ENCODE measurements at places on chromosomes 2 and 18. TPM values are rescaled to one million over a fixed set of nuclear protein-coding genes. Genes with fewer than 3 reads are reported as not detected.

NIFK gene
- total RNA-seq = 105 TPM

PLEK gene
- 209 TPM for total RNA-seq

MYO7B gene
- not detected for total RNA-seq

SEMA4C gene
- total RNA-seq = 17.0 TPM

TMEM127 gene
- total RNA-seq = 49.4 TPM

ADCYAP1 gene
- not detected for total RNA-seq

GRHL1 gene
- total RNA-seq = 1.1 TPM

PROKR1 gene
- not detected for total RNA-seq

M1AP gene
- total RNA-seq = not detected

CRACDL gene
- total RNA-seq = 0.22 TPM

DNA sequence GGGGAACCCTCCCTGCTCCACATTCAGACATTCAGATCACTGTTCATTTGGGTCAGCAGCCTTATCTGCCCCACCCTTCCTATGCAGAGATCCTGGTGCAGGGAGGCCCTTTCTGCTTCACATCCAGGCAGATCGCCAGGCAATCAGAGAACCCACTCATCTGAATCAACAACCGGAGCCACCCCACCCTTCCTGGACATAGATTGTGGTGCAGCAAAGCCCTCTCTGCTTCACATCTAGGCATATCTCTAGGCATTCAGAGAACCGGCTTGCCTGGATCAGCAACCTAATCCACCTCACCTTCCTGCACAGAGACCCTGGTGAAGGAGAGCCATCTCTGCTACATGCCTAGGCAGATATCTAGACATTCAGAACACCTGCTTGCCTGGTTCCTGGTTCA, 184.5 kb upstream of the CNTNAP5 start:
- no peak for DNase-seq

GRCh38 chr2:20104900-20105545, 53.6 kb upstream of the LAPTM4A start:
- DNase-seq = no peak

- peak; percentile 85 for DNase-seq
Observed at GRCh38 chr18:80108739-80109675, at the start of gene ADNP2. TSS of gene ADNP2 (plus strand) at chr18:80109262. CDS start at chr18:80117543, 8,281 bp downstream.

GRCh38 chr2:10144771-10145518, 22.4 kb downstream of the RRM2 start:
- DNase-seq = no peak

DNA sequence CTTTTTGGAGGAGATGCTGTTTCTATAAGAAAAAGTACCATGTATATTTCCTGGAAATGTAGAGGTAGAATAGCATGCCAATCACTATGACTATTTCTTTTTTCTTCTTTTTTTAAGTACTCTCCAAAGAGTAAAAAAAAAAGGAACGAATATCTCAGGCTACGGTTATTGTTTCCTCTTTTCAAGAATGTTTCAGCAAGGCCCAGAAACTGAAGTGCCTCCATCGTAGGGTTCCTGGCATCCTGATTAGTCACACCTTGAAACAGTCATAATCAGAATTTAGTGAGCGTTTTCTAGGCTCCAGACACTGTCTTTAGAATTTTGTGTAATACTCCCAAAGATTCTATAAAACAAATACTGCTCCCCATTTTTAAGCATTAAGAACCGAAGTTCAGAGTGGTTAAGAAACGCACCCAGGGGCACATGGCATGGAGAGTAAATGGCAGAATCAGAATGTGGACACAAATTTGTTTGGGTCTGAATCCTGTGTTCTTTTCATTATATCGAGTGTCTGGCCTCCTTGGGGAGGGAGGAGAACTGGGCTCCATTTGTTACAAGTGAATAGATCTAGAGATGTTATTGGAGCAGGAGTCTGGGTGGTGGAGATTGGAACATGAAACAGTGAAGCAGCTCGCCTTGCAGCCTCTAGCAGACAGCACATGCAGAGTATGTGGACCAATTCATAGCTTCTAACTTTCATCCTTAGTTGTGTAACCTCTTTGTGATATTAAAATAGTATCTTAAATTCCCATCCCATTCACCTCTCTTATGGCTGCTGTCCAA, 26.7 kb downstream of the ZEB2 start:
- no peak for DNase-seq

DNA sequence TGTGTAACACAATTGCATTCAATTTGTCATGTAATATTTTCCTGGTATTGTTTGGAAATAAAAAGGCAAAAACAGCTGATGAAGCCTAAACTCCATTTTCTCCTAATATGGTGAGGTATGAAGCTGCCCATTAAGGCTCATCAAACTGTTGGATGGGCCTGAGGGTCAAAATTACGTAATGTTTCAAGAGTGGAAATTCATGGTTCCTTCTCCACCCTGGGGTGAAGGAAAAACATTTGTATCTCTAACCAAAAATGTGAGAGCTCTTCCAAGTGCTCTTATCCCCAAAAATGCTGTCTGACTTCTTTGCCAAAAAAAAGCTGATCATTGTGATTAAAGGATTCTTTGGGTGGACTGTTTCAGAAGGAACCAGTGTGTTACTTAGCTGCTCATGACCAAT, 91.8 kb downstream of the ARHGAP28 start:
- no peak for DNase-seq

GRCh38 chr2:128638341-128639119, 319.9 kb upstream of the HS6ST1 start:
- DNase-seq = no peak

- no peak for DNase-seq
Observed at GRCh38 chr2:237278568-237278967, 135.4 kb downstream of the COL6A3 start.

- DNase-seq = no peak
Observed at GRCh38 chr2:118857677-118858484, 10.4 kb upstream of the EN1 start.

DNA sequence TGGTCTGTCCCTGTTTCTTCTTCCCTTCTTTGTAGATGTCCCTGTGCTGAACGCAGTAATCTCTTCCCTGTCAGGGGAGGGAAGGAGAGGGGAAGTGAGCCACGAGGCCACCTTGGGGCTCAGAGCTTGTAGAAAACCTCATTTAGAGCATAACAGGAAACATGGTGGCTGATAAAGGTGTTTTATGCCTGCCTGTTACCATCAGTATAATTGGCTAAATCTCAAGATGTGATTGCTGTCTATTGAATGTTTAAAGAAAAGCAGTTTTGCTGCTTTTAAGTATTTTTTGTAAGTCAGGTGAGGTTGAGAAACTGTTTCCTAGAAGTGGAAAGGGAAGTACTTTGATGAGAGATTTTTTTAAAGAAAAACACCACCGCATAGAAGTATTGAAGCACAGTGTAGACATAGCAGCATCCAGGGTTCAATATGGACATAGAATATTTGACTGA, 59.7 kb upstream of the PDK1 start:
- no peak for DNase-seq

DNA sequence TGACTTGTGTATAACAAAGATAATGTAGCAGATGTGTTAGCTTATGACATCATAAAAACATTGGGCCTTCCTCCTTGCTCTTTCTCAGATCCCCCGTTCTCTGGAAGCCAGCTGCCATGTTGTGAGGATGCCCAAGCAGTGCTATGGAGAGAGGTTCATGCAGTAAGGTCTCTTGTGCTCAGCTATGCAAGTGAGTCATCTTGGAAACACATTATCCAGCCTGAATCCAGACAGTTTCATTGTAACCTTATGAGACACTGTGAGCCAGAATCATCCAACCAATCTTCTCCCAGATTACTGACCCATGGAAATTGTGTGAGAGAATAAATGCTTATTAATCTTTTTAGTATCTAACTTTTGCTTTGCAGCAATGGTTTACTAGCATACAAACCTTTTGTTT, 60.8 kb downstream of the ST6GAL2 start:
- DNase-seq = no peak

DNA sequence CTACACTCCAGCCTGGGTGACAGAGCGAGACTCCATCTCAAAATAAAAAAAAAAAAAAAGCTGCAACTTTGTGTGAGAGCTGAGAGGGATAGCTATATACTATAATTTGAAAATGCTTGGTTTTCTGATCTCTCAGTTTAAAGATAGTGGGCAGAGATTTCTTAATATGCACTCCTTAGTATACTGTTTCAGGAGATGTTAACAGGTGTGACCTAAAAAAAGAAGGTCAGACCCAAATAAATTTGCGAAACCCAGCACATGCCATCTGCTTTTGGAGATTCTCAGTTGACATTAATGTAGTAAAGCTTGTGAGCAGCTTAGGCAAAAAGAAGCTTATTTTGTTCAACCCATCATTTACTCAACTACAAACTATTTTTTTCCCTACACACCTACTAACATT, 37.4 kb downstream of the ZC3H6 start:
- DNase-seq = no peak

DNA sequence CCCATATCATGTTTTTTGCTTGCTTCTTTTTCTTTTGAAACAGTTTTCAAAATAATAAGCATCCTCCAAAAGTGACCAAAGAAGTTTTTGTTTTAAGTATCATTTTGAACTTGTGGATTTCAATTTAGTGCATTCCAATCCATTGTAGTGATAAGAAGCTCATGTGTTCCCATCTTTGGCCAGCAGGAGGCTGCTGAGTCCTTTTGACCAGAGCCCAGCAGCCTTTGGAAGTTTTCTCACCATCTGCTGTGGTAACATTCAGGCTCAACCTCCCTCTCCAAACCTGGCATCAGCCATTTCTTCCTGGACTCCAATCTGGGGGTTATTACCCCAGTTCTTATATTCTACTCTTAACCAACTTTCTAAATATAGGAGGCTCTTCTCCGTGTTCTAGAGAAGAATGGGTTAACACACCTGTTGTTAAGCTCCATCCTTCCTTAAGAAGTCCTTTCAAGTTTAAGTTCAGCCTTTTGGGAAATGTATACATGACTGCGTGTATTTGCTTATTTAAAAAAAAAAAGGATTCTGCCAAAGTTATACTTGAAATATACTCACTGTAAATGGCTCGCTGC, 39.0 kb upstream of the MAL start:
- no peak for DNase-seq

- no peak for DNase-seq
Observed at GRCh38 chr2:215504547-215504946, 68.7 kb upstream of the FN1 start.

- peak; percentile 66 for DNase-seq
Observed at GRCh38 chr18:11688972-11689668, at the start of gene GNAL. TSS of gene GNAL (plus strand) at chr18:11689264. CDS start at chr18:11689564, 300 bp downstream.

DNA sequence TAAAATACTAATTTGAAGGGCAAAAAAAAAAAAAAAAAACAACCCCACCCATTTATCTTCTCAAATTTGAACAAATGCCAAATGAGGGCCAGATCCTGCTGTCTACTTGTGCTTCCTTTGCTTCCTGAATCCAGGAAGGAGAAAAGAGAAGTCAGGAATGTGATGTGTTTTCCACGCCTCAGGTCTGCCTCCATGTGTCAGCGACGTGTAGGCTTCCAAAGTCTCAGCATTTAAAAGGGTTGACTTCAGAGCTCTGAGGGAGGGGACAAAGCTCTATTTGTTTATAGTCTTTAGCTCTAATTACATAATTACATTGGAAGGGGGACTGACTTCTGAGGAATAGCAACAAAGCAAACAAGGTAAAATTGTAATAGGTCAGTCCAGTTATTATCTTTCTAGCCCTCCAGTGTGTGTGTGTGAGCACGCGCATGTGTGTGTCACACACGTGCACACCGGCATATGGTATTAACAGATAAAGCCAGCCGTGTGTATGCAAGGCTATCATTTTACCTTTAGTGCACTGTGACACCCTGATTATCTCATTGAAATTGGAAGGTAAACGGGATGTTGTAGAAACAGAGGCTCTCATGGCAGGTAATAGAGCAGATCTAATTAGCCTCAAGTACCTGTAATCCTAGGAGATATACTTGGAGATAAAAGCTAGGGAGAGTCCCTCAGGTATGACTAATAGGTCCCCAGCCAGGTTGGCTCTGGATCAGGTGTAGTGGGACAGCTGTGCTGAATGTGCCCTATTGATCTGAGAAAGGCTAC, 911.4 kb upstream of the ZEB2 start:
- DNase-seq = no peak

DNA sequence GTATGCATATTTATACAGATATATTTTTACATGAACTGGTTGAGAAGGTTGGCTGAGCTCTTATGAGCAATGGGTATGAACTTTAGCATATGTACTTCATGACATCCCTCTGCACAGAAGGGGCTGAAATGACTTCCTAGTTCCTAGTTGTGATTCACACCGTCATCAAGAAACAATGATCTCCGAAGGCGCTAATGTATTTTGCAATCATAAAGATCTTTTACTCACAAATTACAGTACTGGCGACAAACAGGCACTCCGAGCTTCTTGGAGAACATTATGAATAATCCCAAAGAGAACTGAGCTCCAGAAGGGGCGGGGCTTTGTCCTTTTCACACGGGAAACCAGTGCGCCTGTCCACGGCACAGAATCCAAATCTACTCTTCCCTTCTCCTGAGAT, 18.1 kb downstream of the BCL2 start:
- no peak for DNase-seq

GRCh38 chr2:149098701-149099100, 60.2 kb downstream of the LYPD6B start:
- no peak for DNase-seq

GRCh38 chr2:6073191-6074088, 381.3 kb downstream of the SOX11 start:
- DNase-seq = no peak

DNA sequence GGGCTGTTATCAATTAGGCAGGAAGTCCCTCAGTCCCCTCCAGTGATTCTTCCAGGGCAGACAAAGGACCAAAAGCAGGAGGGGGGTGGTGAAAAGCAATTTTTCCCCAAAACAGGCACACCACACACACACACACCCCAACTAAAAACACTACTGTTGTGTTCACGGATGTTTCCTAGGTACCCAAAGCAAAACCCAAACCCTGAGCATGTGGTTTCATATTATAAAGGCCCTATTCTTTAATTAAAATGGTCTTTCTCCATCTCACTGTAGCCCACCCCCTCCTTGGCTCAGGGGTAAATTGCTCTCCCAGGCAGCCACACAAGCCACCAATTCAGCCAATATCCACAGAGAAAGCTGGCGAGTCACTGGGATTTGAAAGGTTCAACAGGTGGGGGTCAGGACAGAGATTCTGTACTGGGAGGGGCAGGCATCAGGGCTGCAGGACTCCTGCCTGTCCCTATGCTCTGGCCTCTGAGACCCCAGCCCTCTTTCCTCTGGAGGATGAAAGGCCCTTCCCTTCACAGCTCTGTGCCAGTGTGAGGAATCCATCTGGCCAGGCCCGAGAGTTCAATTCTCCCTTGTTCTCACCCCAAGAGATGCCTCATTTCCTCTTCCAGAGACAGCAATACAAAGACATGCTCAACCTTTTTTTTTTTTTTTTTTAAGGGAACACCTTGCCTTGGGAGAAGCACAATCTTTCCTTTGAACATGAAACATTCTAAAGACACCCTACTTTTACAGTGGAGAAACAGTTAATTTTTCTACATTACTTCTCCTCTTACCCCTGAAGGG, 43.6 kb downstream of the SPRED2 start:
- no peak for DNase-seq

DNA sequence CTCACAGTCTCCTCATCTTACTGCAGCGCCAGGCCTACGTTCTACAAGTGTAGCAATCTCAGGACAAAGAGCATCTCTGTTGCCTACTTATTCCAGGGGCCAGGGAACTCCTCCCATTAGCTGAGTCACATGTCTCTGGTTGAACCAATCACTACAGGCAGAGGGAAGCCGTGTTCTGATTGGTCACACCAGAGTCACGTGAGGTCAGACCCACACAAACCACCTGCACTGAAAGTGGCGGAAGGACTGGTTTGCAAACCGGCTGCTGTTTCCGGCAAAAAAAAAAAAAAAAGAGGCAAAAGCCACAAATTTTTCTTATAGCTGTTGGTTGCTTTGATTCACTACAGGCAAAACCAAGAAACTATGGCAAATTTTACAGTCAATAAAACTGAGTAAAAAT, 21.9 kb upstream of the USP14 start:
- DNase-seq = no peak

GRCh38 chr18:77529492-77530176, 280.0 kb downstream of the GALR1 start:
- no peak for DNase-seq

Data from natural killer cell treated with Interleukin-12 subunit alpha and Interleukin-12 subunit beta and Interleukin-15 and Interleukin-18, amount 100 ng/mL, for 72 hours (primary cell).